ENCODE measurements at places on chromosomes 5 and 9. TPM values are rescaled to one million over a fixed set of nuclear protein-coding genes. Genes with fewer than 3 reads are reported as not detected.

DNA sequence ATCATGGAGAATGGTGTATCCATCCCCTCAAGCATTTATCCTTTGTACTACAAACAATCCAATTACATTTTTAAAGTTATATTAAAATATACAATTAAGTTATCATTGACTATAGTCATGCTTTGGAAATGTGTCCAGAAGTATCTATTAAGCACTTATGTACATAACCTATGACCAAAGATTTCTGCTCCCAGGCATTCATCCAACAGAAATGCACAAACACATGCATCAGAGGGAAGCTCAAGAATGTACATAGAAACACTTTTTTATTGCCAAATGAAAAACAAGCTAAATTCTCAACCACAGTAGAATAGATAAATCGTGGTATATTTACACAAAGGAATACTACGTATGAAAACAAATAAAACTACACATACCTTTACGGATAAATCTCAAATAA is 700.5 kb upstream of the ZNF608 start:
- no peak overlapping the region for H3K4me3 ChIP-seq
- DNase-seq = no peak
- H3K27me3 ChIP-seq = no peaks in the 10 kb centered on the region

GRCh38 chr5:94329115-94329514 is 289.3 kb downstream of the KIAA0825 start:
- H3K27me3 ChIP-seq = no peaks in the 10 kb centered on the region
- H3K4me3 ChIP-seq = no peak overlapping the region
- H3K4me1 ChIP-seq = no peaks in the 10 kb centered on the region
- no peaks in the 10 kb centered on the region for H3K36me3 ChIP-seq
- no peak overlapping the region for H3K27ac ChIP-seq

DNA sequence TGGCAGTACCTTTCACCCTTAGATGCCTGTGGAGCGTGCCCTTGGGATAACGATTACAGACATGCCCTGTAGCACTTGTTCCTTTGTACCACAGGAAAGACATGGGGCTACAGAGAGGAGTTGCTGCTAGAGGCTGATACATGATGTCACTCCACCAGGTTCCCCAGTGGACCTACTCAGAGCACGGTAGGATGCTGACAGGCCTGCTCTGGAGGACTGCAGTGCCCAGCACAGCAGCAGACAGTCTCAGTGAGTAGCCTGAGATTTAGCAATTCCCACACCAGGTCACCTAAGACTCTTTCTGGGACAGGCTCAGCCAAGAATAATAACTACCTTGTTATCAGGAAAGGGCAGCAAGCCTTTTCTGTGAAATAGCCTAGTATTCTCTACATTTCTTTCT is 28.8 kb downstream of the PDE4D start:
- no peaks in the 10 kb centered on the region for H3K4me1 ChIP-seq
- H3K27me3 ChIP-seq = peaks cover 2% of the 10 kb centered on the region
- no peak overlapping the region for H3K27ac ChIP-seq
- DNase-seq = no peak
- H3K36me3 ChIP-seq = no peaks in the 10 kb centered on the region

PTGES gene
- total RNA-seq = not detected

GRCh38 chr5:150266871-150267291 is 22.7 kb downstream of the CAMK2A start:
- no peak overlapping the region for H3K4me3 ChIP-seq
- peaks cover 3% of the 10 kb centered on the region for H3K27me3 ChIP-seq
- no peak for DNase-seq
- no peak overlapping the region for H3K27ac ChIP-seq

DNA sequence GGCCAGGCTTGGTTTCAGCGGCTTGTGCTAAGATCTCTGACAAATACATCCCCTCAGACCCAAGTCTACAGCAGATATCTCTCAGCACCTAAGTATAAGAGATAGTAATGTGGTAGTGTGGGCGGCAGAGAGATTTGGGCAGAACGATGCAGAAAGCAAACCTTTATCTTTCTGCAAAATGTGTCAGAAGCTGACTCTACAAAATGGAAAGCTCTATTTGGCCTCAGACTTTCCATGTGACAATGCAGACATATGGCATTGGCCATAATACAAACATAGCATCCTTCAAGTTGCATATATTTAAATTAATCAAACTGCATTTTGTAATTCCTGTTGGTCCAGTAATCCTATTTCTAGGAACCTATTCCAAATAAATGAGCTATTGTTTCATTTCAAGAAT is 102.5 kb upstream of the RAI14 start:
- no peak overlapping the region for H3K27ac ChIP-seq
- no peaks in the 10 kb centered on the region for H3K36me3 ChIP-seq
- no peak for DNase-seq
